ENCODE measurements at places on chromosomes 2 and 18. TPM values are rescaled to one million over a fixed set of nuclear protein-coding genes. Genes with fewer than 3 reads are reported as not detected.

Gene CACNB4
- total RNA-seq: 2.3 TPM

GRCh38 chr2:109400102-109400501 lies 213.7 kb downstream of the SEPTIN10 start:
- DNase-seq: no peak

Gene FAP
- total RNA-seq: not detected

DNA sequence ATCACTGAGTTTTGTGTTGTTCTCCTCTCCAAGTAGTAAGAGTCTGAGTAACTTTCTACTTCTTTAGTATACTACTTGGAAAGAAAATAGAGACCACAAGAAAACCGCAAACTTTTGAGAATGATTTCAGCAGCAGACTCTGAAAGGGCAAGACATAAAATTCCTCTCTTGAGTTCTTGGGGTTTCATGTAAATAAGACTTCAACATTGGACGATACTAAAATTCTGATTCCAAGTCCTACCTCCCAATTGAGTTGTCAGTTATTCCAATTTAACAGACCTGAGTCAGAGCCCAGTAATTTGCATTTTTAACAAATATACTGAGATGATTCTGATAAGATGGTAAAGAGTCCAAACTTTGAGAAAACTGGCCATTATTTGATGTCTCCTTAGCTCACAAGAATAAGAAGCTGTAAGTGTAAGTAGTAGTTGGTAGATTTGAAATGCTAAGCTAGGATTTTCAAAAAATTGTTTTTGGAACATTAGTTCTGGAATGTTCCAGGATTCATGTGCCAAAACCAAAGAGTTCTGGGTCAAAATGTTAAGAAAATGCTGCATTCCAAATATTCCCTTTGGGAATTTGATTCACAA lies 261.6 kb upstream of the SPOPL start:
- no peak for DNase-seq

- no peak for DNase-seq
These were observed 37.0 kb upstream of the GRHL1 start for GRCh38 chr2:9914384-9915065.

Gene COLEC11
- total RNA-seq: not detected

Gene ACTG2
- 0.19 TPM for total RNA-seq

GRCh38 chr2:196459539-196459938 lies 180.0 kb upstream of the CCDC150 start:
- DNase-seq: no peak

- DNase-seq: no peak
These were observed 43.7 kb downstream of the TGIF1 start for GRCh38 chr18:3493501-3494244.

Gene KRTCAP3
- 15.4 TPM for total RNA-seq

GRCh38 chr2:69491864-69492263 lies 54.6 kb upstream of the NFU1 start:
- DNase-seq: no peak

GRCh38 chr2:154698296-154698720 lies at the start of gene KCNJ3:
TSS of gene KCNJ3 (plus strand) at chr2:154698695. CDS start at chr2:154698776, 81 bp downstream.
- DNase-seq: no peak

- no peak for DNase-seq
These were observed 49.2 kb upstream of the CDC42EP3 start for GRCh38 chr2:37720533-37721200.

Gene CNTNAP5
- 8.9 TPM for total RNA-seq

DNA sequence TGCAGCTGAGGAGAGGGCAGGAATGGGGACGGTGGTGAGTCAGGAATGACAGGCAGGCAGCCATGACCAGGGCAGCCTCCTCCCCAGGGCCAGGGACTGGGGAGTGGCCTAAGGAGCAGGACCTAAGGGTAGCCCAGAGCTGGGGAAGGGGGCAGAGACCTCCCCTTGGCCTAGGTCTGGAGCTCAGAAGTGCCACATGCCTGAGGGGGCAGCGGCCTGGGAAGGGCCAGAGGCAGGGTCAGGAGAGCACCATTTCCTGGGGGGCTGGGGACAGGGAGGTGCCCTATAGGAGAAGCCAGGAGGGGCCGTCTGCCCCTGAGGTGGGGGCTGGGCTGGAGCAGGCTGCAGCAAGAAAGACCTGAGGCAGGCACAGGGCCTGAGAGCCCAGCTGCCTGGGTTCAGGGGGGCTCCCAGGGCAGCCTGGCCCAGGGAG lies 20.9 kb downstream of the CFLAR start:
- DNase-seq: no peak

- DNase-seq: no peak
These were observed 55.3 kb upstream of the ALPP start for GRCh38 chr2:232323328-232323650.

DNA sequence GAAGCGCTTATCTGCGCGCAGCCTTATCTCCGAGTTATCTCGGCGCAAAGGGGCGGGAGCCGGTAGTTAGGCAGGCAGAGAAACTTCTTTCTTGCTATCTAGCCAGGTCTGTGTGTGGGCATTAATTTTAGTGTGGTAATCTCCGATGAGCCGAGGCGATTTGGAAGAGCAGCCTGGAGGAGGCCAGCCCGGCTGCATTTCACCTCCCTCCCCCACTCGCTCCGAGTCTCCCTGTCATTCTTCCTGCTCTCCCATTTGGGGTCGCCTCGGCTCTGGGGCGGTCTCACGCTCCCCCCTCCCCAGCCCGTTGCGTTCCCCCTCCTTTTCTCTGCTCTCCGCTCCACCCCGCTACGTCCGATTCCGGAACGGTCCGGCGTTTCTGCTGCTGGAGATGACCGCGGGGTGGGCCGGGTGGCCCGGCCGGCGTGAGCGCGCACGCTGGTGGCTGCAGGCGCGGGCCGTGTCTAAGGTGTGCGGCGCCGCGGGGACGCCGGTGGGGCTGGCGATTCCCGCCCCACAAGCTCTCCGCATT lies 566 bp downstream of the GATA6 start:
- DNase-seq: no peak

GRCh38 chr18:58597649-58598048 lies 31.2 kb downstream of the ALPK2 start:
- DNase-seq: no peak

DNA sequence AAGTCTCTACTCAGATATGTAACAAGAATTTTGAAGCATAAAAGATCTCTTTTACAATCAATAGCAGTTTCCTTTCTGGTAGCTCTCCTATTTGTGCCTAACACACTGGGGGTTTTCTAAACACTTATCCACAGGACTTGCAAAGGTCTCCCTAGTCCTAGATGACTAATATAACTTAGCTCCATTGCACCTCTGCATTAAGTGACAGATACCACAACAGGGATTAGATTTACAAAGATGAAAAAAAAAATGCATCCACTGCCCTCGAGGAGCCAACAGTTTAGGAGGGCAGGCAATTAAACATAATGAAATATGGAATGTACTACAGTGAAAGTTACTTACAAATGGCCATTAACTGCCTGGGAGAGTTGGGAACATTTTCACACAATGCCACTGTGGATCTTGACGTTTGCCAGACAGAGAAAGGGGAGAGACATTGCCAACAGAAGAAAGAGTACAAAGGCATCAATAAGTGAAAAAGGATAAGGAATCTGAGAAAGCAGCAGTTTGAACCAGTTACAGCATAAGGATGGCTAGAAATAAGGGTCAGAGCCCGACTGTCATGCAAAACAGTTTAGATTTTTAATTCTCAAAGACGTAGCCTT lies 14.3 kb downstream of the PPP3R1 start:
- no peak for DNase-seq

DNA sequence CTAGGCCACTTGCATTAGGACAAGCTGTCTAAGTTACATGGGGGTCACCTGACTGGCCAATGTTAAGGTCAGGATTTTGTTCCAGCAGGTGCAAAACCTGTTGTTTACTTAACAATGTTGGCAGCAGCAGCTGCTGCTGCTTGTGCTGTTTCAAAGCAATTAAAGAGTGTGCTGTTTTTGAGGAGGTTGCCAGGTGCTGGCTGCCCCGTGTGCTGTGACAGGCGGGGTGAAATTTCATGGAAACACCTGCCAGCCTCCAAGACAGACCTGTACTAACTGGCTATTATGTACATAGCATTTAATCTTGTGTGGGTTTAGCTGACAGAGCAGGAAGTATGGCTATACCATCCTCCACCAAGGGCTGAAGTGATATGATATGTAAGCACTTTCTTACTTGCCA lies 224.9 kb downstream of the ASXL3 start:
- peak; percentile 11 for DNase-seq

GRCh38 chr2:222064286-222064685 lies 234.5 kb downstream of the PAX3 start:
- DNase-seq: no peak

- no peak for DNase-seq
These were observed 356.3 kb downstream of the SATB2 start for GRCh38 chr2:199101487-199101886.

DNA sequence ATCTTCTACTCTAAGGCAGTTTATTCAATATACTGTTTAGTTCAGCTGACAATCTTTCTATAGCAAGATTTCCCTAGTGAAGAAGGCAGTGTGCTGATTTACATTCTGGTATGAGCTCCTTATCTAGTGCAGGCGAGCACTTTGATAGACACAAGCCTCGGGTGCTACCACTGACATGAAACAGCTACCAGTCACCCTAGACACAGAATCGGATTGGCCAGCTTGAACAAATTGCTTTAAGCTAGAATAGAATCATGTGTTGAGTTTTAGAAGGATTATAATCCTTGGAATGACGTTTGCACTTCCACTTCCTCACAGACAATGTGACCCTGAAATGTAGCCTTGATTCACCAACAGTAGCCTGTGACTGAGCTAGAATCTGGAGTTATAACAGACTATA lies 394.0 kb downstream of the EPHA4 start:
- DNase-seq: no peak

GRCh38 chr2:64323197-64323596 lies 130.8 kb upstream of the LGALSL start:
- no peak for DNase-seq

GRCh38 chr2:26559556-26559955 lies 81.6 kb downstream of the CIB4 start:
- no peak for DNase-seq

Gene ANKRD30BL
- not detected for total RNA-seq

- no peak for DNase-seq
These were observed 6.4 kb upstream of the PROC start for GRCh38 chr2:127411653-127412369.

DNA sequence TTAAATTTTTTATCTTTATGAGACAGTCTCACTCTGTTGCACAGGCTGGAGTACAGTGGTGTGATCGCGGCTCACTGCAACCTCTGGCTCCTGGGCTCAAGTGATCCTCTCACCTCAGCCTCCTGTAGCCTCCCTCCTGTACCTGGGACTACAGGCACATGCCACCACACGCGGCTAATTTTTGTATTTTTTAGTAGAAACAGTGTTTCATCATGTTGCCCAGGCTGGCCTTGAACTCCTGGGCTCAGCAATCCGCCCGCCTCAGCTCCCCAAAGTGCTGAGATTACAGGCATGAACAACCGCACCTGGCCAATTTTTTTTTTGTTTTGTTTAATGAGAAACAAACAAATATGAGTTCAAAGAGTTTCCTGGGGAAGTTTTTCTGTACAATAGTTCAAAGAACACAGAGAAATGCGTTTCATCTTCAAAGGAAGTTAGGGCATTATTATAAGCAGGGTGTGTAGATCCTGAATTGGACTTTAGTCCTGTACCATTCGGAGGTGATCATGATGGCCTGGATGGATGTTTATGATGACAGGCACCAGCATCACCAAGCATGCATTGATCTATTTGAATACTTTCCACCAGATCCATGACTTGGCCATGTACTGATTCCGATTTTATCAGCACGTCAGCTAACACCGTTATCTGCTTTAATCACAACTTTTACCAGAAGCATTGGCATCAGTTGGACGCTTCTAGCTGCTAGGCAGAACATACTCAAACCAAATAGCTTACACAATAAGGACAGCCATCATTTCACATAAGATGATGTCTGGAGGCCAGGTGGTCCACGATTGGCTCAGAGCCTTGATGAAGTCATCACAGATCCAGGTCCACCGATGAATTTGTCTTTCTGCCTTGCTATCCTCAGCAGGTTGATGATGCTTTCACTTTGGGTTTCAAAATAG lies 28.9 kb downstream of the TCF23 start:
- no peak for DNase-seq

Gene LIPT1
- total RNA-seq: 6.3 TPM

- no peak for DNase-seq
These were observed 77.8 kb upstream of the SETBP1 start for GRCh38 chr18:44602845-44603244.

Gene GREB1
- total RNA-seq: 78.8 TPM

Gene HOXD12
- not detected for total RNA-seq

GRCh38 chr2:111169268-111169667 lies 48.6 kb downstream of the BCL2L11 start:
- DNase-seq: no peak

Gene ALPG
- not detected for total RNA-seq

DNA sequence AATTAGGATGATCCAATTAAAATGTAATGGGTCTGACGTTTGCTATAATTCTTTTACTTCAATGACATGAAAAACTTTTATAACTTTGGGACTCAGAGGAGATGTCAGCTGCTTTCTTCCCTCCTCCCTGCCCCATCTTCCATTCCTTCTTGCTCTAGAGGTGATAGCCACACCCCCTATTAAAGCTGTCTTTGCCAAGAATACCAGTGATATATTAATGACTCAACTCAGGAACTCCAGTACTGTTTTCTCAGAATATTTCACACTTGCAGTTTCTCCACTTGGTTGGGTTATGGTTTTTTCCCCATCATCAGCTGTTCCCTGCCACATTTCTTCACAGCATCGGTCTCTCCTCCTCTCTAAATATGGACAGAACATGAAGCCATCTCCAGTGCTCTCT lies 184.0 kb downstream of the KCNE4 start:
- DNase-seq: no peak

DNA sequence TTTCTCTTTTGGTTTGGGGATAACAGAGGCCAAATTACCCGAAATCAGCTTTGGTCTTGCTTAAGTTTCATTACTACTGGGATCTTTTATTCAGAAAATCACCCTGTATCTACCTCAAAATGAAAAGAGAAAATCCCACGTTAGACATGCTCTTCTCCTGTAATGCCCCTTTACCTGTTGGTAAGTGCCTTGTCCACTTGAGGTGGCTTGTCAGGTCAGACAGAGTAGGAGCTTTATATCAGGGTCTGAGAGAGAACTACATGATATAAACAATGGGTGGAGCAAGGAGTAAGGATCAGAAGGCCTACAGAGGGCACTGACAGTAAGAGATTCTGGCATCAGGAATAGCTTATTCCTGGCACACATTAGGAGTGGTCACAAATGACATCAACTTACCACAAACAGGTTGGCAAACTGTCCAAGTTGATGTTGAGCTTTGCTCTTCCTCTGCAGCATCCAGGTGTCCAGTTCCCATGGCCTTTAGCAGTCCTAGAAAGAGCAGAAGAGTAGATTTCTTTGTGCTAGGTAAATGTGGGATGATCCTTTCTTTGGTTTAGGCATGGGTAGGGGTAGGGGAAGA lies at the start of gene REG1B:
Gene REG1B, minus strand, starts transcription at position 209 of the 580 bp plus-strand sequence. CDS start 381 bp downstream, outside the sequence.
- DNase-seq: no peak

Gene NR4A2
- total RNA-seq: 7.9 TPM

DNA sequence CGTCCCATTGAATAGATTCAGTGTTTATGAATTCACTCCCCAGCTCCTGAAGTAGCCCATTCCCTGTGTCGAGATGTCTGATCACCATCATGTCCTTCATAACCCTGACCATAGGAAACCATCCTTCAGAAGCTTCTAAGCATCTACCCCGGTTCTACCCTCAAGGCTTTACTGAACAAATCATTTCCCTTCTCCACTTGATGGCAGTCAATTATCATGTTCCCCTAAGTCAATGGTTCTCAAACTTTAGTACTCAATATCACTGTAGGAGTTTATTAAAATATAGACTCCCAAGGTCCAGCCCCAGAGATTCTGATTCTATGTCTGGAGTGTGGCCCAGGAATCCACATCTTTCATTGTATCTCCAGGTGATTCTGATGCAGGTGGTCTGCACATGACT lies 228.4 kb upstream of the SP5 start:
- no peak for DNase-seq

Data from progenitor cell of endocrine pancreas (in vitro differentiated cells).